Stomach (tissue), 19 donors: ENCODE measurements at places on chromosomes 3 and 15.

GRCh38 chr3:12932347-12932746 is 91.0 kb upstream of the RPL32 start:
- no peaks in the 10 kb centered on the region for H3K27me3 ChIP-seq
- no peak overlapping the region for H3K4me3 ChIP-seq
- peaks cover 95% of the 10 kb centered on the region for H3K36me3 ChIP-seq
- no peak for DNase-seq

- no peaks in the 10 kb centered on the region for H3K36me3 ChIP-seq
- no peaks in the 10 kb centered on the region for H3K4me1 ChIP-seq
- H3K27me3 ChIP-seq, result no peaks in the 10 kb centered on the region
- H3K27ac ChIP-seq, result no peak overlapping the region
- no peak overlapping the region for H3K4me3 ChIP-seq
Measured at GRCh38 chr3:182135056-182135455, 423.3 kb downstream of the SOX2 start.

DNA sequence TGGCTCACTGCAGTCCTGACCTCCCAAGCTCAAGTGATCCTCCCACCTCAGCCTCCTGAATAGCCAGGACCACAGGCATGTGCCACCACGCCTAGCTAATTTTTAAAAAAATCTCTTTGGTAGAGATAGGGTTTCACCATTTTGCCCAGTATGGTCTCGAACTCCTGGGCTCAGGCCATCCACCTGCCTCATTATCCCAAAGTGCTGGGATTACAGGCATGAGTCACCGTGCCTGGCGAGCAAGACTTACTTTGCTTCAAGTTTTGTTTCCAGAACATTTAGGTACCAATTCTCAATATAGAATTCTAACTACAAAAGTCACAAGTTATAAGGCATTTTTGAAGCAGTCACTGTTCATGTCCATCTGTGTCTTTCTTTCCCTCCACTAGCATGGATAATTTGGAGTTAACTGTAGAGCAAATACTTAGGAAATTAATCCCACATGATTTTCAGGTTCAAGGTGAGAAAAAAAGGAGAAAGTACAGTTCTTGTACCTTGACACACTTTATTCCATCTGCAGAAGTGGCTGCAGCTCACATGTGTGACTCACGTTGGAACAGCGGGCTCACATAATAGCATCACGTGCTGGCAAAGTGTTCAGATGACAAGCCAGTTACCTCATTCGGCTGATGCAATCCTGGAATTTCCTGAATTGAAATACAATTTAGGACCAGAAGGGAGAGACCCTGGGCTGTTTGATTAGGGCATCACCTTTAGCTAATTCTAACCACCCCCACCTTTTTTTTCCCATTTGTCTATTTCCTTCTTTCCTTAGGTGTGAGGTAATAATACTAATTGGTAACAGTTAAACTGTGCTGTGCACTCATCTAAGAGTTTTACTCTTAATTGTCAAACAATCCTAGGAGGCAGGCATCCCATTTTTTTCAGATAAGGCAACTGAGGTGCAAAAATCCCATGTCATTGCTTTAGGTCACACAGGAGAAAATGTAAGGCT is 46.9 kb upstream of the NEDD4 start:
- peak; percentile 91 for DNase-seq
- no peaks in the 10 kb centered on the region for H3K27me3 ChIP-seq
- no peak overlapping the region for H3K4me3 ChIP-seq

DNA sequence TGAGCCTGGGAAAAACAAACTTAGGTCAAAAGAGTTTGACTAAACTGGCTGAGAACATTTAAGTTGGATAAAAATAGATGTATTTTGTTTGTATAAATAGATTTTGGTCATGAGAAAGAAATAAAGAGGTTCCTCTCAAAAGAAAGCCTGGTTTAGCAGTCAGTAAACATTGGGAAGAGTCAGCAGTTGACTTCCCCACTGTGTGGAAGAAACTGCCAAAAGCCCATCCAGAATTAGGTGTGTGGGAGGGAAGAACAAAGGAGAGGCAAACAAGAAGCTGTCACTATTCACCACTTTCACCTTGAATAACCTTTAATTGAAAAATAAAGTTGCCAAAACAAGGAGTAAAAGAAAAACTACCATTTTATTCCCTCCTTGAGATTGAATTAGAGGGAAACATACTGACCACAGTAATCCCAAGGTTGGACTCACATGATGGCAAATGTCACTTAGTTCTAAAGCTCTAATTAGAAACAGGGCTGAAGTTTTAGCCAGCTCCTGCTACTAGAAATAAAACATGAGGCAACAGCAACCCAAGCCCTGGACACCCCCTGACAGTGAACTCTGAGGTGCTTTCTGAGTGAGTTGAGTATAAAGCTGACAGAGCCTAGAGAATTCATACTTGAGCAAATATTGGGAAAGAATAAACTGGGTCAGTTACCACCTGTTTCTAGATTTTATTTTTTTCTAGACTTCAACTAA is 139.3 kb downstream of the SERPINI1 start:
- no peak overlapping the region for H3K4me3 ChIP-seq
- H3K27me3 ChIP-seq, result no peaks in the 10 kb centered on the region
- H3K27ac ChIP-seq, result peak overlapping the region; percentile 3
- no peak for DNase-seq
- H3K4me1 ChIP-seq, result no peaks in the 10 kb centered on the region

DNA sequence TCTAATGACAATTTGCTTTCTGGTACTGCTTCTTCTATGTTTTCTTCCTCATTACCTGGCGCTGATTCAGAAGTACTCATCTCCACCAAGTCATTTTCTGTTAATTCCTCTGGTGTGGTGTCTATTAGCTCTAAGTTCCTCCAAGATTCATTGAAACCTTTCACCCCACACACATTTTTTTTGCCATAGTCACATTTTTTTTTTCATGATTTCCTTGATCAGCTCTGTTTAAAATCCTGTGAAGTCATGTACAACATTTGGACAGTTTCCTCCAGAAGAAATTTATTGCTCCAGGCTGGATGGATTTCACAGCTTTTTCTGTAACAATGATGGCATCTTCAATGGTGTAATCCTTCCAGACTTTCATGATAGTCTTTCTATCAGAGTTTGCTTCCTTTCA is 243.2 kb upstream of the VEPH1 start:
- H3K4me3 ChIP-seq, result no peak overlapping the region
- H3K4me1 ChIP-seq, result no peaks in the 10 kb centered on the region
- H3K27me3 ChIP-seq, result no peaks in the 10 kb centered on the region
- H3K27ac ChIP-seq, result no peak overlapping the region
- no peaks in the 10 kb centered on the region for H3K36me3 ChIP-seq

DNA sequence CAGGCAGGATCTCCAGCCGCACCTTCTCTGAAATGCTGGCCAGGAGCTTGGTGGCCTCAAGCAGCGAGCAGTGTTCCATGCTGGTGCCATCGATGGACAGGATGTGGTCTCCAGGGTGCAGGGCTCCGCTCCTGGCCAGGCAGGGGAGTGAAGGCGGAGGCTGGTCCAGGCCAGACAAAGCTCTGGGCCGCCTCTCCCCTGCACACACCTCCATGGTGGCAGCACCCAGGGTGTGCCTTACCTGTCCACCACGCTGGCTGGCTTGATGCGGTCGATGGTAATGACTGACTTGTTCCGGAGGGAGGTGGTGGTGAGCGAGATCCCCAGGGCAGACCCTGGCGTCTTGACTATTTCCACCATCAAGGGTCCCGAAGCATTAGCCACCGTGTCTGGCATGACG is 20.0 kb downstream of the GRIP2 start:
- H3K36me3 ChIP-seq, result no peaks in the 10 kb centered on the region
- DNase-seq, result no peak
- H3K27me3 ChIP-seq, result no peaks in the 10 kb centered on the region
- no peak overlapping the region for H3K4me3 ChIP-seq
- no peaks in the 10 kb centered on the region for H3K4me1 ChIP-seq

DNA sequence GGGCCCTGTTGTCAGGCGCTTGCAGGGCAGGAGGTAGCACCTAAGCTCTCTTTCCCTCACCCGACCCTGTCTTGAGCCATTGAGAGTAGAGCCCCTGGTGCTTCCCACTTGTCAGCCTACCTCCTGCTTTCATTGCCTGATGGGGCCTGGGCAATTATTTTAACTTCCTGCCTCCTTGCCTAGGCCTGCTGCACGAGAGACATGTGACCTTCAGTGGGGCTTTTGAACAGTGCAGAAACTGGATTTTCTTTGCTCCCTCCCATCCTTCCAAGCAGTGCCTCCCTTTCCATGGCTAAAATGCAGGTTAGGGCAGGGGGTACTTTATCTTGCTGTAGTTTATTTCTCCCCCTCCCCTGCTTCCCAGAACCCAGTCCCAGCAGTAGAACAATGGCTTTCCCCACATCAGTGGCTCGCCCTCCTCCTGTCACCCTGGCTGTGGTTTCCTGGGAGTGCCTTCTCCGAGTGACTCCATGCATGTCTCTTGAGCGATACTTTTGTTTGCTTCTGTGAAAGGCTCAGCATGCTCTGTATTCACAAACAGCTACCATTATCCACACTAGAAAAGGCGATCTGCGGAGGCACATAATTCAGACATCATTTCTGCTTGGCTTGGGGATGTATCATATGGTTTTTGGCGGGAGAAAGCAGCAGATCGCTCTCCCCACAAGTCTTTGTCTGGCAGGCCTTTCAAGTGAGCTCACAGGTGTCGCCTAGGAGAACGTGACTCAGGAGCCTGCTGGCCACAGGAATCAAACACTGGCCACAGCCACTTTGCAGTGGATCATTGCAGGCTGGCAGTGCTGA is 24.1 kb downstream of the PDIA5 start:
- H3K27ac ChIP-seq, result peak overlapping the region; percentile 60
- peaks cover 40% of the 10 kb centered on the region for H3K36me3 ChIP-seq
- no peaks in the 10 kb centered on the region for H3K27me3 ChIP-seq
- no peak overlapping the region for H3K4me3 ChIP-seq

DNA sequence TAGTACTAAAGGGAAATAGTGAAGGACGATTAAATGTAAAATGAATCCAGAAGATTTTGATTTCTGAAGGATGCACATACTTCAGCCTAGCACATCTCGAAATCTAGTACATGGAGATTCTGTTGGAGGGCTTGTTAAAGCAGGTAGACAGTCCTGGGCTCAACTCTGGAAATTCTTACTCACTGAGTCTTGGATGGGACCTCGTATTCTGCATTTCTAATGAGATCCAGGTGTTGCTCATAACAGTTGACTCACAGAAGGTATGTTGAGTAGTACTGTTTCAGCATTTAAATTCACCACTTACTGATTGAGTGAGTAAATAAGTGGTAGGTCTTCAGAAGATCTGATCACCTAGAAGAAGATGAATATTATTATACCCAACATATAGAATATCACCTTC is 623.4 kb upstream of the SGO1 start:
- no peaks in the 10 kb centered on the region for H3K4me1 ChIP-seq
- DNase-seq, result no peak
- no peak overlapping the region for H3K27ac ChIP-seq
- no peak overlapping the region for H3K4me3 ChIP-seq
- H3K27me3 ChIP-seq, result no peaks in the 10 kb centered on the region
- no peaks in the 10 kb centered on the region for H3K36me3 ChIP-seq

DNA sequence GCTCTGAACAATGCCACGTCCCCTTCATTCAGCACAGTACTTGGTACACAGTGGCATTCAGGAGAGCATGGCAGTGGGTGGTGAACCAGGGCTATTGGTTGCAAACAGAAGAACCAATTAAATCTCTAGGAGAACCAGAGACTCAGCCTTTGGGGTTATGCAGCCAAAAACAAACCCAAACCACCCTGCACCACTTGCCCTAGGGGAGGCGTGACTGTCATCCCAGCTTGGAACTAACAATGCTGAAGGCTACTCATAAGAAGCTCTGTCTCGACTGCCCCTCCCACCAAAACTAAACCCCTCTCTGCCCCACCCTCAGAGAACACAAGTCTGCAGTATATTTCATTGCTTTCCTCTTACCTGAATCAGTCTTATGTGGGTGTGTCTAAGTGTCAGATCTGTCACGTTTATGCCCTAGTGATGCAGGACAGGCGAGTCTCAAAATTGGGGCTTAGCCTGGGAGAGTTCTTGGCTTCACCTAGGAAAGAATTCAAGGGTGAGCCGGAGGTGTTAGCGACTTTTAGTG is 15.2 kb upstream of the KLHL40 start:
- H3K27me3 ChIP-seq, result no peaks in the 10 kb centered on the region
- no peak overlapping the region for H3K27ac ChIP-seq
- DNase-seq, result peak; percentile 7
- peaks cover 13% of the 10 kb centered on the region for H3K4me1 ChIP-seq
- H3K4me3 ChIP-seq, result no peak overlapping the region

DNA sequence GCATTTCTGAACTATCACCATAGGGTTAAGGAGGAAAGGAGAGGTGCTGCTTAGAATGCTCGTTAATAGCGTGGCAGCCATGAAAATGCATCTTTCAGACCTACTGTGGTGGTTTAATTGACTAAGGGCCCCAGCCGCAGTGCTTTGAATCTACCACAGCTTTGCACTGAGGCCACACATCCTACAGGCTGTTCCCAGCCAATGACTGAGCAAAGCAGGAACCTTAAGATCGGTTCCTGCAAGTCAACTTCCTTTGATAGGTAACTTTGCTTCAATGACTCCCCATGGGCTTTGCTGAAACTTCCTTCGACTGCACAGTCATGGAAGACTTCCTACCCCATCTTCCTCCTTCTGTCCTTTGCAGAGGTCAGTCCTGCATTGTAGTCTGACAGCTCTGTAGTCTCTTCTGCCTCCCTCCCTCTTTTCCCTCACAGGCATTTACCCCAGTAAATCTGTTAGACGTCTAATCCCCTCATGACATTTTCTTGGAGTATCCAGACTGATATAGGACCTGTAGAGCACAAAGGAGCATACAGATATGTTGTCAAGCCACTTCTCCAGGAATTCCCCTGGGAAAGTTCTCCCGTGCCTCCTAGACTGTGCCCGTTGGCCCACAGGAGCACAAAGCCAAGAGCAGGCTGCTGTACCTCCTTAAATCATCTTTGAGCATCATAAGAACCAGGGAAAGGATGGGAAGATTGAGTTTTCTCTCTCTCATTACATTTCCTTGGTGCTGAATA is 2.6 kb upstream of the BCL2A1 start:
- peak overlapping the region; percentile 11 for H3K27ac ChIP-seq
- DNase-seq, result no peak

- no peak overlapping the region for H3K4me3 ChIP-seq
- H3K27me3 ChIP-seq, result no peaks in the 10 kb centered on the region
- H3K36me3 ChIP-seq, result no peaks in the 10 kb centered on the region
- DNase-seq, result peak; percentile 62
- no peak overlapping the region for H3K27ac ChIP-seq
Measured at GRCh38 chr15:93929375-93930094, 301.8 kb upstream of the MCTP2 start.

- H3K4me1 ChIP-seq, result no peaks in the 10 kb centered on the region
- no peak for DNase-seq
- peaks cover 10% of the 10 kb centered on the region for H3K27me3 ChIP-seq
- no peak overlapping the region for H3K4me3 ChIP-seq
Measured at GRCh38 chr15:78424673-78425072, 13.3 kb upstream of the IREB2 start.

- no peaks in the 10 kb centered on the region for H3K36me3 ChIP-seq
- H3K4me3 ChIP-seq, result no peak overlapping the region
- no peak overlapping the region for H3K27ac ChIP-seq
- no peaks in the 10 kb centered on the region for H3K27me3 ChIP-seq
Measured at GRCh38 chr3:98966434-98966833, 64.9 kb upstream of the DCBLD2 start.
